ENCODE measurements at places on chromosomes 2 and 18.

- DNase-seq, result no peak
Measured at GRCh38 chr2:111045771-111046444, 74.8 kb upstream of the BCL2L11 start.

- no peak for DNase-seq
Measured at GRCh38 chr2:67674668-67675067, 277.5 kb downstream of the ETAA1 start.

DNA sequence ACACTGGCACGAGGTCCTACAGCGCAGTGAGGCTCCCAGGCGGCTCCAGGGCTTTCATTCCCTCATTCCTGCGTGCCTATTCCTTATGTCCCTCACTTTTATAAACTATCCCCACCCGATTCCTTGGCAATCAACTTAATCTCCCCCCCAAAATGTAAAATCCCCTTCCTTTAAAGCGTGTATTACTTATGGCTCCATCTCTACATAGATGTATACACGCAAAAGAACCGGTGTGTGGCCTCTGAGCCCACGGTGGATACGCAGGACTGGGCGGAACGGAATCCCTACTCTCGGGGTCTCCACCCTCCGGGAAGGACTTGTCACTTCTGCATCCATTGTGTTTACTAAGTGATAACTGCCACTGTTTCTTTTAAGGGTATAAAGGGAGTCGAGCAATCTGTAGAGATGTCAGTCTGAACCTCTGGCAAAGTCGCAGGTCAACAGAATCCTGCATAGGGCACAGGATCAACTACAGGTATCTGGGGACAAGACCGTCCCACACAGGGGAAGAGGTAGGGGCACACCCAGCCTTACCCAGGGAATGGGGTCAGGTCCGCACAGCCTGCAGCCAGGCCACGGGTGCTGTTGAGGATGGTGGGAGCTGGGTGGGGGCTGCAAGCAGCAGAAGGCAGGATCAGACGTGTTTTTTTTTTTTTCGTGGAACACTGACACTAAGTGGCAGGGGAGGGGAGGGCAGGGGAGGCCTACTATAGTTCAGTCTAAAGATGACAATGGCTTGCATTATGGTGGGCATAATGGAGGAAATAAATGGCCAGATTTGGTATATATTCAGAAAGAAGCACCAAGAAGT lies 42.1 kb downstream of the HDLBP start:
- no peak for DNase-seq

DNA sequence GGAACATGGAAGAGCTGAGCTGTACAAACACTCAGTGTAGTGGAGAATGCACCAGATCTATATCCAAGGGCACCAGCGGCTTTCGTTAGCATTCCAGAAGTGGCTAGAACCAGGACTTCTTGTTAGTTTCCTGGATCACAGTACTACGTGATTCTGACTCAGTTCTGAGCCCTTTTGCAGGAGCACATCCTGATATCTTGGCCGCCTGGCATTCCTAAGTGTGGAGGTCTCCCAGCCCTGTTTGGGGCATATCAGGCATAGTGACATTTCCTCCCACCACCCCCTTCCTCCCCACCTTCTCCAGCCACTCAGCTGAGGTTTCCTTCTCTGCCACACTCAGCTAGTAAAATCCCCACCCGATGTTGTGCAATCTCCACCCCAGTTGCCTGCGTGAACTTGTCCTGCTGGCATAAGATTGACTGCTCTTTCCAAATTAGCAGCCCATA lies 63.4 kb downstream of the BMP10 start:
- DNase-seq, result no peak

GRCh38 chr2:156481312-156481711 lies 45.1 kb downstream of the GPD2 start:
- no peak for DNase-seq

DNA sequence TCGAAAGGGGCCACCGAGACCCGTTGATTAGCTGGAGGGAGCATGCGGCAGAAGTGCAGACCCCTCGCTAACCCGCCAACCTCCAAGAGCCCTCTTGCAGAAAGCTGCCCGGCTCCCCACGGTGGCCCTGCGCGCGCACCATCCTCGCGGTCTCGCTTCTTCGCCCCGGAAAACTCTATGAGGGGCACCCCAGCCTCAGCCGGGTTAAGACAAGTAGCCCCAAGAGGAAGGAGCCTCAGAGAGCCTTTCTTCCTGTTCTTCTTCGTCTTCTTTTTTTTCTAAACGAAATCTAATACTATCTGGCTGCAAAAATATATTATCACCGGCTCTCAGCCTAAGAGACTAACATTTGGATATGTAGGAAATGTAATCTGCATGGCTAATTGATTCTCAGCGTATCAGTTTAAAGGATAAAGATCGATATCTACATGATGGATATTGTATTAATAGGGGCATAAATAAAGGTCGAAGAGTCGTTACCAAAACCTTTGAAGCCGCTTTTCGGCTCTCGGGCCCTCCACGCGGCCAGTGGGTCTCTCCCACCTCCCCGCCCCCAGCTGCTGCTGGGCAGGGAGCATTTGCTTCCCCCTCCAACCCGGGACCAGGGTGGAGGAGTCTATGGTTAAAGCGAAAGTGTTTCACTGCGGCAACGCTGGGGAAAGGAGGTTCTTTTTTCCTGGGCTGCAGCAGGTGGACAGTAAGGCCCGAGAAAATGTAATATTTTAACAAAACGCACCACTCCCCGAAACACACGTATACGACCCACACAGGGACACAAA lies 6.1 kb upstream of the PAX3 start:
- DNase-seq, result no peak

DNA sequence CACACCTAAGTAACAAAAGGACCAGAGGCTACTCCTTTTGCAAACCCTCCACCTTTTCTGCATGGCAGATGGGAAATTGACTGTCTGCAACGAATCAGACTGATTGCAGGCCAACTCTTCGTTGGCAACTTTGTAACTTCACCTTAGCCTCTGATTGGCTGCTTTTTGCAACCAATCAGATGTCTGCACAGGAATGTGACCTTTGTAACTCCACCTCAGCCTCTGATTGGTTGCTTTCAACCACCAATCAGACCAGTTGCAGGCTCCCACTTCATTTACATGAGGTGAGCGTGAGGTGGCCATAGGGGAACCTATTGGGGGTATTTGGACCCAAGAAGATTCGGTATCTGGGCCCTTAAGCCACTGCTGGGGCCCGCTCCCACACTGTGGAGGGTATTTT lies 209.0 kb downstream of the EN1 start:
- no peak for DNase-seq

DNA sequence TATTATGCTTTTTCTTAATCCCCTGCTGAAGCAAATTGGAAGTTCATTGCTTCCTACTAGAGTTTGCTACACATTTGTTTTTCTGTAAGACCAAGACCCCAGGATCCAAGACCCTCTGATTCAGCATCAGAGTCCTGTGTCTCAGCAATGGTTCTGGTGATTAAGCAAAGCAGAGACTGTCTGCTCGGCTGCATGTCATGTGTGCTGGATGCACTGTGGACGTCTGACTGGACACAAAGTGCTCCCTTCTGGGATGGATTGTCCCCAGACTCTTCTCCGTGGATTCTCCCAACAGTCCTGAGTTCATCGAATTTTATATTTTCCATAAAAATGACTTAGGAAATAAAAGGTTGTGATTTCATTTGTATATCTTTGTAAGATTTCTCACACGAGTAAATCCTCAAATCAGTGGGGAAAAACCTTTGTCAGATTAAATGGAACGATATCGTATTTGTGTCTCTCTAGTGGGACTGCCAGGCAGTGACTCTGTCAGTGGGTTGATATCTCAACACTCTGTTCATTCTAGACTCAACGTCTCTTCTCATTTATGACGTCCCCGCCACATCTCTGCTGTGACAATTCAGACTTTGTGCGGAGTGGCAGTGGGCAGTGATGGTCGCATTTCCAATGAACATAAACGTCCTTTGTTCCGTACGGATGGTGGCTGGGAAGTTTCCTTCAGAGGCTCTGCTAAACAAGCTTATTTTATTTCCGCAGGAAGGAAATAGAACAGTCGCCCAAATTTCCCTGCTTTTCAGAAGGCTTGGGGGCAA lies 58.6 kb downstream of the NCAPH start:
- no peak for DNase-seq

DNA sequence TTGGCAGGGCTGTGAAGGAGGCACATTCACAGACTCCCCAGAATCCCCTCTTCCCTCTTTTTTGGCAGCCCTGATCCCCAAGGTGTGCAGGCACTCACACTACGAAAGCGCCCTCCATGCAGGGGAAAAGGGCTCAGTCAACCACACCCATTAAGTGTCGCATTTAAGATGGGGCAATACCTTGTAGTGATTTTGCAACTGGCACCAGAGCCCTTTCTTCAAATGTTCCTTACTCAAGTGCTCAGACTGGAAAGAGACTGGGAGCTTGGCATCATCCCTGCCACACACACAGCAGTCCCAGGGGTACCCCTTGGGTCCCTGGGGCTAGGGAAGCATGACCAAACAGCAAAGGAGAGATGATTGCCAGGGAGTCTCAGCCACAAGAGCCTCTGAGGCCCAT lies 190.1 kb downstream of the HAUS1 start:
- DNase-seq, result no peak

- DNase-seq, result no peak
Measured at GRCh38 chr2:42516418-42516901, 22.7 kb upstream of the KCNG3 start.

GRCh38 chr18:74368901-74369705 lies 53.5 kb downstream of the C18orf63 start:
- DNase-seq, result no peak

DNA sequence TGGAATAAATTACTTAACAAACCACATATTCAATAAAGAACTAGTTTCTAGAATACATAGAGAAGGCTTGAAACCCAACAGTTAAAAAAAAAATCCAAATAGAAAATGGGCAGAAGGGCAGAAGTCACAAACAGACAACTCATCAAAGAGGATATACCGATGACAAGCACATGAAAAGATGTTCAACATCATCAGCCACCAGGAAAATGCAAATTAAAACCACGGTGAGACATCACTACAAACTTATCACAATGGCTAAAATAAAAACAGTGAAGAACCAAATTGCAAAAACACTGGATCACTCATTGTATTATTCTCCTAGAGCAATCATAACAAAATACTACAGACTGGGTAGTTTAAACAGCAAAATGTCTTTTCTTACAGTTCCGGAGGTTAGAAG lies 14.5 kb downstream of the SESTD1 start:
- no peak for DNase-seq

DNA sequence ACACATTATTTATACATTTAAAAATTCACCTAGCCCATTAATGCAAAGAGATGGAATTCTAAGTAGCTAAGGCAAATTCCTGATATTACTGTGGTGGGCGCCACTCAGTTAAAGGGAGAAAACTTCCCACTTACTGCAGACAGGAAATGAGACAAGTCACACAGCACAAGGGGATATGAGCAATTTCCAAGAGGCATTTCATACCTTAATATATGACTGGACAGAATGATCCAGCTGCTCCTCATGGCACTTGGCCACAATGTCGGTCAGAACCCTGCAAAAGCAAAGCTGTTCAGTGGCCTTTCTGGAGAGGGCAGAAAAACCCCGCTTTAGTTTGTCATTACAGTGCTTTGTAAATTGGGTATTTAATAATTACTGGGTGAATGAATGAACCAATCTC lies 121.4 kb upstream of the CCDC195 start:
- DNase-seq, result no peak

DNA sequence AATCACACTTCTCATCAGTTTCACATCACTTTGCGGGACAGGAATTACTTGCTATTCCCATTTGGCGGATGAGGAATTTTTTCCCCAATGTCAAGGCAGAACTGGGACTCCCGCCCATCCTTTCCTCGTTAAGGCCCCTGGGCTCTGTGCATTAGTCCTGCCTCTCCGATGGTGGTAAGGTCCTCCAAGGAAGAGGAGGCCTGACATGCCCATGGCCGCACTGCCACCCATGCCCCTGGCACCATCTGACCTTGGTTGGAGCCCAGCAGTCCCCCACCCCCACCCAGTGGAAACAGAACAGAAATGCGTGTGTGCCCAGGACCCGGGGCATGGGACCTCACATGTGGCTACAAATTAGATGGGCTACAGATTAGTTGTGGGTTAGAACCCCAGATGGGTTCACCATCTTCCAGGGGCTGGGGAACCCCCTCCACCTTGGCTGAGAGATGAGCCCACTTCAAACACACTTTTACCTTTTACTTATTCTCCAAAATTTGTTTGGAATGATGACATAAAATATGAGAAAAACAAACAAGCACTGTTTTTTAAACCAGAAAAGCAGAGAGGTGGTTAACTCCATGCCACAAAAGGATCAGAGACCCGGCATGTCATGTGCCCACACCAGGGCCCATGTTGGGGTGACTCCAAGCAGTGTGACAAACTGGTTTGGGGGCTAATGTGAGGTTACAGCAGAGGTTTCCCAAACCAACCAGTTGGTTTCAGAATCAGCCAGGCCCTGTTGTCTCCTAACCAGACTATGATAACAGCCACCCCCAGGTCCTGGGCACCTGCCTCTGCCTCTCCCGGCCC lies 11.0 kb upstream of the DUSP2 start:
- no peak for DNase-seq

- no peak for DNase-seq
Measured at GRCh38 chr2:11875481-11875880, 129.0 kb downstream of the LPIN1 start.

DNA sequence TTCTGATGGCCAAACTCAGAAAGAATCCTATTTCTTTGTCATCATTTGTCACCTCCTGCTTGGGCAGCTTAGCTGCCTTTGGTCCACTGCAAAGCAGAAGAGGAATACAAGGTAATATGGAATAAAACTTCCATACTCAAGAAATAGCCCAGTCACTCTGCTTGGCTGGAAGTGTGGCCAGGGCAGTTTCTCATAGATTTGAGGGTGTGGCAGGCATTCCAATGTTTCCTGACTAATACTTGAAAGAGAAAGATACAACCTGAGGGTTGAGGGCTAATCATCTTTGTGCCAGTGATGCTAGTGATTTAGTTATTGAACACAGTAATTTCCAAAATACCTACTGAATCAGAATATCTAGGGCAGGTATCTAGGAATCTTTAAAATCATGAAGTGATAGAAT lies 83.1 kb downstream of the FAM161A start:
- no peak for DNase-seq

GRCh38 chr2:44191739-44192138 lies 23.1 kb downstream of the PPM1B start:
- no peak for DNase-seq

GRCh38 chr2:48770181-48770580 lies 14.7 kb upstream of the LHCGR start:
- DNase-seq, result no peak

GRCh38 chr2:10003206-10004125 lies 39.9 kb upstream of the KLF11 start:
- no peak for DNase-seq

- DNase-seq, result no peak
Measured at GRCh38 chr2:8647462-8647857, 34.4 kb upstream of the ID2 start.
